Inflammatory macrophage treated with lipopolysaccharide for 4 hours (primary cell): ENCODE measurements at places on chromosomes 4 and X.
A peak's percentile ranks its signal among the peaks of the same experiment; 100 is the strongest.

DNA sequence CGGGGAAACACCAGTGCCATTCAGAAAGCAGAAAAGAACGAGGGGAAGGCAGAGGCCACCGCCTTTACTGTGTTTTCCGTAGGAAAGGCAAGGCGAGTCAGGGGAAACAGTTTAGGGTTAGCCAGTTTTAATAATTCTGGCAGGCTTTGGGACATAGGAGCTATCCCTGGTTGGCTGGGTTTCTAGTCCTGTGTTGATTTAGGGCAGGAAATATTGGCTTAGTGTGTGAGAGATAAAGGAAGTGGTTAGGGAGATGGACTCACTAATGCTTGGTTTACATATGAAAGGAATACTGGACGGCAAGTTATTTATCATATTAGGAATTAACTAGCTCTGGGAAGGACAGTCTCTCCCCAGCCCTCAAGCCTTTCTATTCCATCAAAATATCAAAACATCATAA is 53.1 kb downstream of the SYNPO2 start:
- no peak for DNase-seq

GRCh38 chrX:44874420-44875184 is 1.6 kb downstream of the KDM6A start:
- peak; percentile 29 for DNase-seq

DNA sequence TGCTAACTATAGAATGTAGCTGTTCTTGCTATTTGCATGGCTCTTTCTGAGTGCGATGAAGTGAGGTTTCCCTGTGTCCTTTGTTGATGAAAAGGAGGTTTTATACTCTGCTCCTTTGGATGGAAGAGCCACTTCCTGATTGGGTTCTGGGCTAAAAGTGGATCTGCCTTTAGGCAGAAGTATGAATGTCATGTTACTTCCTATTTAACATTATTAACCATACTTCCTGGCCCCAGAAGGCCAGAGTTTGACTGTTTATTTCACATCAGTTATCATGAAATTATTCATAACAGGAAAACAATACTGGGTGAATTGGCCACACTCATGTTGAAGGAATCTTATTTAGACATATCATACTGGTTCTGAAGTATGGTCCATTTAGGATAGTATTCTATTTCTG is 386.2 kb downstream of the PCDH7 start:
- DNase-seq, result no peak

GRCh38 chr4:139167774-139168444 is 9.1 kb downstream of the ELF2 start:
- peak; percentile 89 for DNase-seq

DNA sequence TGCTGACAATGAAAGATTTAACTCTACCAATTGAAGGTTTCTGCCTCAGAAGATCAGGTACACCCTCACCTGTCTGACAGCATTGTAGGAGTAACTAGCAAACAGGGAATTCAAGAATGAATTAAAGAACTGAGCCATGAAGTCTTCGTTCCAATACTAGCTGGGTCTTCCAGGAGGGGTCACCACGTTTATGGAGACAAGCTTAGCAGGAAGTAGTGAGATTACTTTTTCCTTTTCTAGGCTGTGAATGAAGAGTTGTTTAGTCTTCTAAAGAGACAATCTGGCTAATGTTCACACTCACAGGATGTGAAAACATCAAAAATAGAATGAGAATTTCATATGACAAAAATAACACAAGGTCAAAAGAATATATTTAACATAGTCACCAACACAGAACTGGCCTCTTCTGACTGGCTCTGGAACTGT is 54.9 kb downstream of the REELD1 start:
- no peak for DNase-seq

DNA sequence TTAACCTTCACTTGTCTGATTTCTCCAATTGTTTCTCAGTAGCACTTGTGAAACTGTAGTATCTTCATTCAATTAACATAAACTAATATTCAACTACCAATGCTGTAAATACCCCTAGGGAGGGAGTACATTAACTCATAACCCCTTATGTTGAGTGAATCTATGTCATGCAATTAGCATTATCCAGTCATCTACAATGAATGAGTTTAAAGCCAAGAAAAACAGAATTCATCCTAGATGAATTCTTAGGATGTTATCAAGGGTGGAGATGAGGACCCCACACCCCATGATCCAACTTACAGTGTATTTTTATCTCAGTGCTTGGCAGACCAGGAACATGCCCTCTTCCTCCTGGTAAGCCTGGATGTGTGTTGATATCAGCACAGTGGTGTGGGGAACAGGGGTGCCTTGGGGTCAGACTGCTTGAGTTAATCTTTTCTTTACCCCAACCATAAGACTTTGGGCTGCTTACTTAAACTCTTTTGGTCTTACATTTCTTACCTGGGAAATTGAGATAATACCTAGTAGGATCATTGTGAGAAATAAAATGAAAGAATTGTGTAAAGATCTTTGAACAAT is 62.1 kb upstream of the SCOC start:
- DNase-seq, result no peak

DNA sequence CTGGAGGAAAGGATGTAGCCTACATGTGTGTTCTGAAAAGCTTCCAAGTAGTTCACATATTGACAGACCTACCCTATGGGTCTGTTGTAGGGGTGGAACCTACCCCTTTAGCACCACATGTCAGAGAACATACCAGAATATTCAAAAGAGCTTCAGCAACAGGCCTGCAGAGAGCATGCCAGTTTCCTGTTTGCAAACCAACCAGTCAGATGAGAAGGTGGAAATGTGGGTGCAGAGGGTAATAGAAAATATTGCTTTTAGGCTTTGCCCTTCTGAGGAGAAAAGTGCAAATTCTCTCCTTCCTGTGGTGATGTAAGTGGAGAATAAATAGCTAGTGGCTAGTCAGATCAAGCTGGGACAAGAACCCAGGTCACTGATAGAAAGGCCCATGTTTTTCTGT is 16.4 kb downstream of the INTS6L start:
- DNase-seq, result no peak

GRCh38 chrX:40878766-40879165 is 143.4 kb upstream of the MED14 start:
- no peak for DNase-seq

DNA sequence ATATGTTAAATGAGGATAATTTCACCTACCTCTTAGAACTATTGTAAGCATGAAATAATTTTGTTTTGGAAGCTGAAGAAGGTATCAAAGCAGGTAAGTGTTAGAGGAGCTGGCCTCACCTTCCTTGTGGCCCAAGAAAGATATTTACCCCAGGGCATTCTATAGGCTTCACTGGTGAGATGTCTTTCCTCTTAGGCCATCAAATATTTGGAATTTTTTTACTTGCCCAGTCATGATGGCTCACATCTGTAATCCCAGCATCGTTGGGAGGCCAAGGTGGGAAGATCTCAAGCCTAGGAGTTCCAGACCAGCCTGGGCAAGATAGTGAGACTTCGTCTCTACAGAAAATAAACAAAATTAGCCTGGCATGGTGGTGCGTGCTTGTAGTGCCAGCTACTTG is 6.1 kb upstream of the SMS start:
- no peak for DNase-seq

GRCh38 chr4:111128327-111128726 is 505.4 kb upstream of the PITX2 start:
- no peak for DNase-seq

GRCh38 chr4:133390198-133390855 is 241.2 kb downstream of the PCDH10 start:
- DNase-seq, result no peak

GRCh38 chr4:188016754-188017153 is 21.2 kb downstream of the ZFP42 start:
- no peak for DNase-seq

GRCh38 chrX:154490021-154490413 is 412 bp downstream of the SLC10A3 start:
- DNase-seq, result no peak

DNA sequence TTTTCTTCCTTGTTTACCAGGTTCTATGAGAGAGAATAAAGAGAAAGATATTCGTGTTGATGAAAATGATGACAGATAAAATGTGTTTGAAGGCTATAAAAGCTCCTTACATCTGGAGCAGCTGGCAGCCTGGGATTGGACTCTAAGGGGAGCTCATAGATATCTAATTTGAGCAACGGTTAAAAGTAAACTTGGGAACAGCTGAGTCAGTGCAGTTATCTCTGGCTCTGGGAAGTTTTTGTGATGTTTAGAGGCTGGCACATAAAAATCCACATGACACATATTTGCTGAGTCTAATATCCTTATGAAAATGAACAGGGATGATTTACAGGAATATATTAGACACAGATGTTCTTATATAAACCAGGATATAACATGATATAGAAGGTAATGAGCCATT is 331.8 kb upstream of the TENM3 start:
- DNase-seq, result no peak

- DNase-seq, result no peak
Observed at GRCh38 chrX:66039944-66040343, at the start of gene VSIG4. Gene VSIG4, minus strand, starts transcription at chrX:66040080. Its CDS starts 82 bp downstream, at chrX:66039998.

DNA sequence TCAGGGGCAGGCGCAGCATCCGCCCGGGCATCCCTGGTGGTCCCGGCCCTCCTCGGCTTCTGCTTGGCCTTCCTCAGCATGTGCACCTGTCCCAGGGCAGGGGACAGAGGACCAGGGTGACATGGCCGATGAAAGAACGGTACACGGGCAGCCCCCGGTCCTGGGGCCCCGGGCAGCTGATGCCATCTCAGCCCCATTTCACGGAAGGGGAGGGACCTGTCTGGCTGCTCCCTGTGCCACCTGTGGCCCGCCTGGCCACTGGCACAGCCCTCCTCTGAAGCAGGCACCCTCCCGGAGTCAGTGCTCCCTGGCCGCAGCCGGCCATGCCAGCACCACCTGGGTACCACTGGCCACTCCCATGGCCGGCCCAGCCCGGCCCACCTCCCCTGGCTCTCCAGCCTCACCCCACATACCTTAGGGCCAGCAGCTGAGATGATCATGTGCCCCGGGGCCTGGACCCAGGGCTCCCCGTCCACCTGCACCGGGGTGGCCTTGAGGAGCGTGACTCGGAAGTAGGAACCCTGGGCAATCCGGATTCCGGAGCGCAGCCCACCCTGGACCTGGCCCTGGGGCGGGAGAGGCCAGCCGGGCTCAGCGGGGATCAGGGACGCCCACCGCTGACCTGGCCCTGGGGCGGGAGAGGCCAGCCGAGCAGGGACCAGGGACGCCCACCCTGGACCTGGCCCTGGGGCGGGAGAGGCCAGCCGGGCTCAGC is 12.6 kb downstream of the DGKQ start:
- DNase-seq, result no peak

DNA sequence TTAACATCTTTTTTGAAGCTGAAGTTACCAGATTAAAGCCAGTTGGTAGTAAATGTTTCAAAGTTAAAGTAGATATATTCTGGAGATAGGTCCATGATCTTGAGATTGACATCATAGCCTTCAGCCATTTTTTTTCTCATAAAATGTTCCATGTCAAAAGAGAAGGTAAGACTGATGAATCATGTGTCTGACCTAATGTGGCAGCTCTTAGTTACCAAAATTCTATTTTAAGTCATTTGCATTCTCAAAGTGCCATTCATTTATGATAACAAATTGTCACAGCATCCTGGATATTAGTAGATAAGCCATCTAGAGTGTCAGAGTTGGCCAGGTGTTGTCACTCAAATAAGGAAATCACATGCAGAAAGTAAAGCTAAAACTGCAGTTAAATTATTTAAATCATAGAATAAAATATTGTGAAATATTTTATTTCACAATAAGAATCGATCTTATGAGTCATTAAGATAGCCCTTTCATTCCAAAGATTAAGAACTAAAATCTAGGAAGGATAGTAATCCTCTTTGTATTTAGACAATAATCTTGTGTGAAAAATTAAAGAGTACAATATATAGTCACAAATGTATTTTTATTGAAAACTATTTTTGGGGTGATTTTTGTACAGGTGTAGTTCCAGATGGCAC is 65.7 kb upstream of the ADAD1 start:
- no peak for DNase-seq

GRCh38 chr4:253936-254756 is 51.1 kb downstream of the ZNF732 start:
- no peak for DNase-seq

DNA sequence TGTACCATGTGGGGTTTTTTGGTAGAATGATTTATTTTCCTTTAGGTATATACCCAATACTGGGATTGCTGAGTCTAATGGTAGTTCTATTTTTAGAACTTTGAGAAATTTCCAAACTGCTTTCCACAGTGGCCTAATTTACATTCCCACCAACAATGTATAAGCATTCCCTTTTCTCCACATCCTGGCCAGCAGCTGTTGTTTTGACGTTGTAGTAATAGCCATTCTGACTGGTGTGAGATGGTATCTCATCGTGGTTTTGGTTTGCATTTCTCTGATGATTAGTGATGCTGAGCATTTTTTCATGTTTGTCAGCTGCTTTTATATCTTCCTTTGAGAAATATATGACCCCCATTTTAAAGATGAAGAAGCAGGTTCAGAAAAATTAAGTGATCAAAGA is 153.7 kb downstream of the CBR4 start:
- no peak for DNase-seq

DNA sequence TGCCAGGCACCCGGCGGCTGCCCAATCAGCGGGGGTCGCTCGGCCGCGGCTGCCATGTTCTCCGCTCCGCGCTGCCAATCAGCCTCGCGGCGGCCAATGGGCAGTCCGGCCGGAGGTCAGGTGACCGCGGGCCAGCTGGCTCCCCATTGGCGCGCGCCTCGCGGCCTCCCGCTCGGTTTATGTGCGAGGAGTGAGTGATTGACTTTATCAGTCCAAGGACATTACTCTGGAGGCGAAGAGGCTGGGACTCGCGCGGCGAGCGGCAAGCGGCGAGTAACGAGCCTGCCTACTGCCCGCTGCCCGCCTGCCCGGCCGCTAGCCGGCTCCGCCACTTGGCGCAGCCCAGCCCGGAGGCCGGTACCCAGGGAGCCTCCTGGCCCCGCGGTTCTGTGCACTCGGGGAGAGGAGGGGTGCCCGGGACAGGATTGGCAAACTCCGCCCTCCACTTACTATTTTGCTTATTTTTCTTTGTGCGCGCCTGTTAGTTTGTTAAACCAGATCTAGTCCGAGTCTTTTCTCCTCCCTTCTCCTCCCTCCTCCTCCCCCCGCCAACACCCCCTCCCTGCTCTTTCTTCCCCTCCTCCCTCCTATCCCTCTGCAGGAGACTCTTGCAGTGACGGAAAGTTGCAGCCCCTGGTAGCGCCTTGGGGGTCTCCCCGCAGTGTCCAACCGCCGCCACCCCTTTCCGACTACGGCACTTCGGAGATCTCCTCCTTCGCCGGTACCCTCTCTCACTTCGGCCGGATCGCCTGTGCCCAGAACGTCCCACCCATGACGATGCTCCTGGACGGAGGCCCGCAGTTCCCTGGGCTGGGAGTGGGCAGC is at the start of gene ZIC3:
Gene ZIC3, plus strand, starts transcription at position 207 of the 825 bp plus-strand sequence. Its CDS starts 565 bp downstream, at position 772.
- peak; percentile 30 for DNase-seq

GRCh38 chr4:123455360-123455759 is 58.8 kb downstream of the SPRY1 start:
- DNase-seq, result no peak

DNA sequence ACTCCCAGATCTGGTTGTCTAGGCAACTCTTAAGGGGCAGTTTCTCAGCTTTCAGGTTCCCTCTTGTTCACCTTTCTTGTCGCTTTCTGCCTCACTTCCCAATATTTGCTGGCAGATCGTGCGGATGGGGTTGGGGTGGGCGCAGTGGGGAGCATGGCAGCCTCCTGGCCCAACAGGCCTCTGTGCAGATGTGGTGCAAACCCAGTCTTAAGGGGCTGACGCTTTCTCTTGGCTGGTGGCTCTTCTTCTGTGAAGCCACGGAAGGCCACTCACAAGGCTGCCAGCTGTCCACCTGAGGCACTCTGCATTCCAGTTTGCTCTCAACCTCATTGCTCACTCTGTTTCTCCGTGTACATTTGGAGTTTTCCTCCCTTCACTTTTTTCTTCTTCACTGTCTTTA is 61.7 kb downstream of the NBDY start:
- no peak for DNase-seq
